ENCODE measurements at places on chromosomes 4 and X.

DNA sequence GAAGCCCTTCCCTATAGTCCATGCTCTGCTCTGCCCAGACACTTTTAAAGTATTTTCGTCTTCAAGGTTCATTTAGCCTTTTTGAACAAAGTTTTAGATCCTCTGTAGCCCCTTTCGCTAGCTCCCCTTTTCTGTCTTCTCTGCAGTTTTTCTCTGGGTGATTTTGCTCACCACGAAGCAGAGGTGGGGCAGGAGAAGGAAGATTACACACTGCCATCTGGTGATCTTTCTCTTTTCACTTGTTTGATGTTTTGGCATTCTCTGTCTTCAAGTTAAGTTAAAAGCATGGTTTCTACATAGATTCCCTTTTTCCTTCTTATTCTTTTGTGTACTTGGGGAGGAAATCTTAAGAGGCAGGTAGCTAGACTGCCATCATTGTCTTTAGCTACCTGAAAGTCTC is 43.9 kb downstream of the CC2D2A start:
- DNase-seq, result no peak

- DNase-seq, result no peak
Observed at GRCh38 chr4:61933527-61933926, 733.4 kb downstream of the ADGRL3 start.

GRCh38 chr4:183304067-183304466 is 16.0 kb downstream of the CLDN22 start:
- no peak for DNase-seq

DNA sequence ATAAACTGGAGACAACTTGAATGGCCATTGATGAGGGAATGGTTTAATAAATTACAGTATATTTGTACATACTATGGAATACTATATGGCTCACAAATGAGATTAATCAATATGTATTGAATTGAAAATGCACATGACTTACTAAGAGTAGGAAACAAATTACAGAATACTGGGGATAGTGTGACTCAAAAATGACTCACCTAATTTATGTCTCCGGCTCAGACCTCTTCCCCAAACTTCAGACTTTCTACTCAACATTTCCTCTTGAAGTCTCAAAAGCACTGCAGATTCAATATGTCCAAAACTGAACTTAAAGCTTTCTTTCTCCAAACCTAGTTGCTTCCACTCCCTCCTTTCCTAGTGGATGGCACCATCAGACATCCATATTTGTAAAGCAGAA is 28.8 kb upstream of the GRIA3 start:
- no peak for DNase-seq

DNA sequence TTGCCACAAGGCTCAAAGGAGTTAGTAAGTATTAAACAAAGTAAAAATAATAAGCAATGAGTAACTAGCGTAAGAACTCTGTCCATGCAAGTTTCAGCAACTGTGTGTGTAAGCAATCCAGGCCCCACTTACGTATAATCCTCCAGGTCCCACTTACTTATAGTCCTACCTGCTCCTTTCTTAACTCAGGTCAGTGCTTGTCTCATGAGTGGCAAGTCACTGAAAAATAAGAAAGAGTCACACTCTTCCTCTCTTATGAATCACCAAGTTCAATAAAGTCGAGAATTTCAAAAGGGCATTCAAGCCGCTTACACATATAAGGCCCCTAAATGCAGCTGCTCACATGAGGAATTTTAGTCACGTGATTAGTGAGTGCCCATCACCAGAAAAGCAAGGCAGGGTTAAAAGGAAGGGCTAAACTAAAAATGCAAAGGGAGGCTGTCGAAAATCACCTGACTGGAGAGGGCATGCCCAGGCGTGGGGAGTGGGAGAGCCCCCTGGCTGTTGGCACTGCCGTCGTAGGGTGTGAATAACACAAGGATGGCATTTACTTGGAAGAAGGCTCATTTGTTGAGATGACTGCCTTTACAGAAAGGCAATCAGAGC is 58.2 kb downstream of the ZNF827 start:
- no peak for DNase-seq

DNA sequence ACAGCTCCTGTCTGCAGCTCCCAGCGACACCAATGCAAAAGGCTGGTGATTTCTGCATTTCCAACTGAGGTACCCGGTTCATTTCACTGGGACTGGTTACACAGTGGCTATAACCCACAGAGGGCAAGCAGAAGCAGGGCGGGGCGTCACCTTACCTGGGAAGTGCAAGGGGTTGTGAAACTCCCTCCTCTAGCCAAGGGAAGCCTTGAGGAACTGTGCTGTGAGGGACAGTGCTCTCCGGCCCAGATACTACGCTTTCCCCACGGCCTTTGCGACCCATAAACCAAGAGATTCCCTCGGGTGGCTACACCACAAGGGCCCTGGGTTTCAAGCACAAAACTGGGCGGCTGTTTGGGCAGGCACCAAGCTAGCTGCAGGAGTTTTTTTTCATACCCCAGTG is 218.9 kb downstream of the PPP3CA start:
- no peak for DNase-seq

All from CD4-positive, alpha-beta memory T cell (primary cell).